Adipose tissue (tissue), 3 donors: ENCODE measurements at places on chromosomes 1 and 21. TPM values are rescaled to one million over a fixed set of nuclear protein-coding genes. Genes with fewer than 3 reads are reported as not detected.

PLPPR5 gene
- polyA plus RNA-seq, result not detected

DEPDC1 gene
- polyA plus RNA-seq, result 0.07 TPM

DENND2D gene
- 19.6 TPM for polyA plus RNA-seq

PLCH2 gene
- 0.45 TPM for polyA plus RNA-seq

LRRC52 gene
- not detected for polyA plus RNA-seq

HTR1D gene
- not detected for polyA plus RNA-seq

ADORA3 gene
- polyA plus RNA-seq, result 0.81 TPM
